IPS DF 19.7 (cell line): ENCODE measurements at places on chromosomes 11 and 22.
A peak's percentile ranks its signal among the peaks of the same experiment; 100 is the strongest.

- DNase-seq = no peak
These were observed 16.9 kb downstream of the CTTN start for GRCh38 chr11:70415191-70415590.

DNA sequence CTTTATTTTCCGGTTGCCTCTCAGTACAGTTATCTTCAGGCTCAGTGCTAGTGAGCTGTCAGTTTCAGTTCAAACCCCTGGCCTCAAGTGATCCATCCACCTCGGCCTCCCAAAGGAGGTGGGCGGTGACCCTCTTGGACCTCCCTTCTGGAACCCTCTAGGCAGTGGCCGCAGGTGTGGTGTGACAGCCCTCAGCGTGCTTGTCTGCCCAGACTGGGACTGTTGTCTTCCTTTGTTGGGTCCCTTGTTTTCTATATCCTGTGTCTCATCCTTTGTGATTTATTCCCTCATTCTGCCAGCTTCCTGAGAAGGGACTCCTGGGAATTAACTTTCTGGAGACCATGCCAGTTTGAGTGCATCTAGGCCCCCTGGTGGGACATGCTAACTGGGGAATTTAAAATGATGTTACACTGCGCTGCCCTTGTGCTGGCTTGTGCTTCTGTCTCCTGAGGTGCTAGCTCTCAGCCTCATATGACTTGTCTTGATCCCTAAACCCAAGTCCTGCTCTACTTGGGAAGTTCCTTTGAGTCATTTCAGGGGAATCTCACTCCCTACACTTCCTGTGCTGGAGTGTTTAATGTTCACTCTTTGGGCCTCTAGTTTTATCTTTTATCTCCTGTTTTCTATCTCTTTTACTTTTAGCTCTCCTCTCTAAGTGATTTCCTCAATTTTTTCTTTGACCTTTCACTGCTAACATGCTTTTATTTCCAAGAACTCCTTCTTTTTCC is 19.4 kb downstream of the MED15 start:
- DNase-seq = no peak

DNA sequence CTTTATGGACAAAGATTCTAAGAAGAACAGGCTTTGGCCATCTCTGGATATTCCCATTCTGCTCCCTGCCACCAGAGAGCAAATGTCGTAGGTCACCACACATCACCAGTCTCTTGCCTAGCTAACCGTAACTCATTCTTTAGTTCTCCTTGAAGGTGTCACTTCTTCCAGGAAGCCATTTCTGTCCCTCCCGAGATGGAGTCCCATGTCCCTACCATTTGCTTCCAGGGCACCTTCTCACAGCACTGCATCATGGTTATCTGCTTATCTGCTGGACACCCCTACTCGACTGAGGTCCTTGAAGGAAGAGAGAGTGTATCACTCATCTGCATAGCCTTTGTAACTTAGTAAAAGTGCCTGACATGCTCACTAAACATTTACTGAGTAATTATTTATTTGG is 47.6 kb downstream of the FAM83F start:
- no peak for DNase-seq

GRCh38 chr11:36155770-36156160 is 133.5 kb downstream of the COMMD9 start:
- DNase-seq = no peak

- DNase-seq = no peak
These were observed 962.9 kb downstream of the BRD1 start for GRCh38 chr22:48864748-48865147.

- DNase-seq = no peak
These were observed 1054.0 kb downstream of the NTM start for GRCh38 chr11:132424433-132424832.

GRCh38 chr11:9210922-9211320 is 54.2 kb downstream of the DENND5A start:
- DNase-seq = no peak

- no peak for DNase-seq
These were observed 57.6 kb downstream of the KREMEN1 start for GRCh38 chr22:29130476-29130875.

DNA sequence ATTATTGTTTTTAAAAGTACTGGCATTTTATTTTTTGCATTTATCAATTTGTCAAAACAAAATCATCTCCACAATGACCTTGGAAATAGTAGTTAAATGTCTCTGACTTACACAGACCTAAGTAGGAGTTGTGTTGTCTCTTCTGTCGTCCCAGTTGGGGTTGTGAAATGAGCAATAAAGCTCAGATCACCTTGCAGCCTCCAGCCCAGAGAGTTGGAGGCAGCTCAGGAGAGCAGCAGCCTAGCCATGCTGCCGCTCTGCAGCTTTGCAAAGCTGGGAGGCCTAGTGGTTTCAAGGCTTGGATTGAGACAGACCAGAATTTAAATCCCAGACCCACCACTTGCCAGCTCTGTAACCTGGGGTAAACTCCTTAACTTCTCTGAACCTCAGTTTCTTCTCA is 65.2 kb upstream of the CRYBB3 start:
- DNase-seq = no peak

GRCh38 chr11:61515686-61516085 is 7.1 kb downstream of the LRRC10B start:
- DNase-seq = no peak

DNA sequence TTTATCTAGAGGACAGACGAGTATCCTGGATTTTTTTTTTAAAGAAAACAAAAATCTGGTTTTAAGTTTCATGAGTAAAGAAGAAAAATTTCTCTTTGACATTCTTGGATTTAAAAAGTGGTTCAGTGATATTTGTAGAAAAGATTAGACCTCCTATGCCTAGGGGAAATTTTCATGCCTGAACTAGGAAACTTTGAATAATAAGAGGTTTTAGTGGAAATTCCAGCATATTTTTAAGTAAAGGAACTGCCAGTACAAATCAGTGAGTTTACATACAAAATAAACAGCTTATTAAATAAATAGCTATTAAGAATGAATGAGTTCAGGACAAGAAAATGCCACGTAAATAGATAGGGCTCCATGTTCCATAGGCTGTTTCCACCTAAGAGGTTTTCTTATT is 17.5 kb downstream of the JAM3 start:
- DNase-seq = no peak

- no peak for DNase-seq
These were observed 49.2 kb downstream of the SHISAL1 start for GRCh38 chr22:44263547-44263946.

DNA sequence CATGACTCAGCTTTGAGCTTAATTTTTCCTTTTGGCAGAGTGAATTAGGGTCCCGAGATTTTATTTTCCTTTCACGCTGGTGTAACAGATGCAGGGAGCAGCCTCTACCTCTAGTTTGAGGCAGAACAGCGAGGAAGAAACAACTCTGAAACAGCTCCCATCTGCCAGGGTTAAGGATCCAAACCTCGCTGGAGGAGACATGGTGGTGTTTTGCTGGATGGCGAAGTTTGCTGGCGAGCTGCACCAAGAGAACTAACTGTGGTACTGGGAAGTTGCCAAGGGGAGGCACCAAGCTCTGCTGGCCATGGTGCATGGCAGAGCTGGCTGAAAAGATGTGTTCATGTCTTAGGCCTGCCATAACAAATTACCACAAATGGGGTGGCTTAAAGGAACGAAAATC is 7.6 kb upstream of the ALKBH3 start:
- DNase-seq = no peak

DNA sequence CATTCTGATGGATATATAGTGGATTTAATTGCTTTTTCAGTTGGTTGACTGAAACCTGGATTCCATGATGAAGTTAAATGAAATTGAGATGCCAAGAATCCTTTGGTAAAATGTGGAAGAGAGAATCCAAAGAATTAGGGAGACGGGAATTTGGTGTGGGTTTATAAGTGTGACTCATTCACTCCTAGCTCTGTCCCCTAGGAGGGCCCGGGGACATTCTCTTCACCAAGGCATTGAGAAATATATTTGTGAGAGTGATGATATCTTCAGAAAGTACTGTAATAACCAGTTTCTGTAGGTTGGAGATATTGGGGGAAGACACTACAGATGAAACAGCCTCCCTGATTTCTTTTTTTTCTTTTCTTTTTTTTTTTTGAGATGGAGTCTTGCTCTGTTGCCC is 13.6 kb upstream of the PHOX2A start:
- DNase-seq = no peak

GRCh38 chr11:2445746-2446551 is 1.1 kb downstream of the KCNQ1 start:
- DNase-seq = no peak

- no peak for DNase-seq
These were observed 16.0 kb downstream of the CAPRIN1 start for GRCh38 chr11:34067383-34068065.

DNA sequence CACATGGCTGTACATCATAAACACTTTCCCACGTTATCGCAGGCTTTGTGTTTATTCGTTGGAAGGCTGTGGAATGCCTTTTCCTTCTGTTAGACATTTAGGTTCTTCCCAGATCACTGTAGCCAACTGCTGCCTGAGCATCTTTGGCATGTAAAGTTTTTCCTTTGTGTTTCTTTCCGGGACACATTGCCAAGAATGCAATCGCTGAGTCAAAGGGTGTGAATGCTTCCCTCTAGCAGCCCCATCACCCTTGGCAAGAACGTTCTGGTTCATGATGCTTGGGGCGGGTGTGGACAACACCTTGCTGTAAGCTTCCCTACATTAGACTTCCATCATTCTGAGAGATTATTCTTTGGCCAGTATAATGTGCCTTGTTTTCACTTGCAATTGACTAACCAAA is 136.2 kb downstream of the OSBP2 start:
- DNase-seq = peak; percentile 30

DNA sequence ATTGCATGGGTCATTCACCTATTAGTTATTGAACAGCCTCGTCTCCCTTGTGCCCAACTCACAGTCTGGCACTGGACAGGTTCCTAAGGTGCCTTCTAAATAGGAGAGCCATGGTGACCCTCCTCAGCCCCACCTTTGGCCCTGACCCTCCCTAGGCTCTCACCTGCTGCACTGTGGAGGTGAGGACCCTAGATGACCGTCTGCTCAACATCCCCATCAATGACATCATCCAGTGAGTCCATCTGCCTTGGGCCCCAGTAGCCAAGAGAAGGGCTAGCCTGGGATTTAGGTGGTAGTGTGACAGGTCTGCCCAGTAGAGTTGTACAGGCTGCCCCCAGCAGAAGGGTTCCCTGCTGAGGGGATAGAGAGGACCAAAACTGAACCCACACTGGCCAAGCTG is 13.6 kb downstream of the UCP2 start:
- DNase-seq = no peak

- DNase-seq = no peak
These were observed 16.0 kb upstream of the ADORA2A start for GRCh38 chr22:24411256-24412004.

DNA sequence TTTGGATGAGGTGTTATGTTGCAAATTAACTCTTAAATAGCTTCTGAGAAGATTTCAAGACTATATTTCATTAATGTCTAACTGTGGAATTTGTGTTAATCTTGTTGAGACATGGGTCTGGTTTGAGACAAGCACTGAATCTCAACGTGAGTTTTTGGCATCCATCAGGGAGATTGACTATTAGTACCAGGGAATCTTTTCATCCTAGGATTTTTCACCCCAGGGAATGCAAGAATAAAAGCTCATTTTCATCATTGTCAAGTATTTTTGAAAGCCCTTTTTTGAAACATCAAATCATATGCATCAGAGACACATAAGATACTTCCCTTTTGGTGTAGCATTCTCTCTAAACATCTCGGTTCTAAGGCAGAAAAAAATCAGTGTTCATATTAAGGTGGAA is 19.5 kb downstream of the OR5T2 start:
- DNase-seq = no peak

DNA sequence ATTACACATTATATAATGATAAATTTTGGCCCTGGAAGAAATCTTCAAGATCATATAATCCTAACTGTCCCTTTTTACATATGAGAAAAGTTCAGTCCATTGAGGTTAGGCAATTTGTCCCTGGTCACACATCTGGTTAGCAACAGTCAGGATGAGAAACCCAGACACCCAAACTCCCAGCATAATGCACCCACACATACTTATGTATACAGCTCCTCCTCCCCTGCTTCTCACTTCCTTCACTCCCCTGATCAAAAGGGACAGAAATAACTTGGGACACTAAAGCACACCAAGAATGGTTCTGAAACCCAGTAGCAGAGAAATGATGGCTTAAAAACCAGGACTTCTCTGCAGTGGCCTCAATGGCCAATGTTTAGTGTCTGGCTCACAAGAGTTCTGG is 11.1 kb downstream of the NUMA1 start:
- DNase-seq = no peak

DNA sequence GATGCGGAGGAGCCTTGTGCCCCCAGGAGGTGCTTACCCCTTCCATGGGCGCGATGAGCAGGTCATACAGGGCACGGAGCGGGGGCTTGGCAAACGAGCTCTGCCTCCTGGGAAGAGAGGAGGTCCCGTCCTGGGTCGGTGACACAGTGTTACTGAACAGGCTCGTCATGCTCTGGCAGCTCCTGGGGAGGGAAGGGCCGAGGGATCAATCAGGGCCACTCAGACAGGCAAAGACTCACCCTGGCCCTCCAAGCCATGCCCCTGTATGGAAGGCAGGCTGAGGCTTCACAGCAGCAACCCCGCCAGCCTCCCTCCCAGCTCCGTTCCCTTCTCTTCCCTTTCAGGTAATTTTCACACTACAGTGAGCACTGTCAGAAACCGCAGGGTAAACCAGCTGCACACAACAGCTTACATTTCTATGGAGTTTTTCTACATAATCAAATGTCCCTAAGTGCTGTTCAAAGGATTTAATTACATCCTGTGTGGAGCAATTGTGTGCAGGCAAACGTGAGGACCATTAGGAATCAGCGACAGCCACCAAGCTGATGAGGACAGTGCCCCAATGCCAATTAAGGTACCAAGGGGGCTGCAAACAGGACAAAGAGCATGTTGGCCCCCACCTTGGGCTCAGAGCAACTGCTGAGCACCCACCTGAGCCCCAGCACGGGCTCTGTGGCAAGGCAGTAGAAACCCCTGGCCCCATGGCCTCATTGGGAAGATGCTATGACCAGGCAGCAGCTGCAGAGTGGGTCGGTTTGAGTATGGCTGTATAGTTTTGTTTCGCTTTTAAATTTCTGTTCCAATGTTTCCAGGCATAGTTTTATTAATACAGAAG is 95.4 kb upstream of the PITPNB start:
- no peak for DNase-seq

DNA sequence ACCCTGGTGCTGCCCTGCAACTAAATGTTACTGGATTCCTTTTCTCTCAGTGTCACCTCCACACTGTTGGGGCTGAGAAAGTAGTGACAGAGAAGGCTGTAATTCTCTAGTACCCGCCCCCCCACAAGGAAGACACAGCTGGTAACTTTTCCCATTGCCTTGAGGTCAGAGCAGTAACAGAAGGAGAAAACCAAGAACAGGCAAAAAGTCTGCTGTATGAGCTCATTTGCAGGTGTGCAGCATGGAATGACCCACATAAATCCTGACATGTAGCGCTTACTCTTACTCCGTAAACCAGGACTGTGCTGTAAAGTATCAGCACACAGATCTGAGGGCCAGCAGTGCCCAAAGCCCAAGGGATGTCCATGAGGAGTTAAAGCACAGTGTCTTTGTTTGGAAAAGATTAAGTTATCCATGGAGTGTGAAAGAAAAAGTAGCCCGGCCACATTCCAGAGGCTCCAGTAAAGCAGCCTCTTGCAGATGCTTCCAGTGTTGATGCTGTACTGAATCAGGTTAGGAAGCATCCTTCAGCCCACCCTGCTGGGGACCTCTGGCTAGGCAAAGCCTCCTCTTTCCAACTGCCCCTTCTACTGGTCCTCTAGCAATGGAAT is 120.7 kb downstream of the PLEKHA7 start:
- no peak for DNase-seq
